Activated CD4-positive, alpha-beta T cell treated with anti-CD3 and anti-CD28 coated beads, Interleukin-2, amount 50 U/mL, for 1 hour (primary cell): ENCODE measurements at places on chromosomes 6 and 20.

GRCh38 chr6:105573556-105573955 is 170.7 kb upstream of the PREP start:
- DNase-seq: no peak

DNA sequence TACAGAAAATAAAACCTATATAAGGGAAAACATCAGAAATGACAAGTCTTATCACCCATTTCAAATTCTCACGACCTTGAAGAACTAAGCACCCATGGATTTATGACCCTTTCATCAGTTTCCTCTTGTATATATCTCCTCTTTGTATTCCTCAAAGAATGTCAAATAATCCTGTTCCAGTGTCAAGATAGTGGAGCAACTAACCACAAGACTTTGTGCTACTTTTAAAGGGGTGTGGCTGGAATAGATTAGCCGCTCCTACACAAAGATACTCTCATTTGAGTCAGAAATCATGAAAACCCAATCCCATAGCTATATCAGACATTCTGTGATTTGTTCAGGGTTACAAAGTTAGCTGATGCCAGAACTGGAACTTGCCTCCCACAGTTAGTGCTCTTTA is 6.6 kb downstream of the REPS1 start:
- DNase-seq: no peak

- no peak for DNase-seq
Measured at GRCh38 chr6:53828215-53828614, 33.4 kb downstream of the LRRC1 start.

GRCh38 chr6:23272536-23272935 is 703.2 kb downstream of the HDGFL1 start:
- DNase-seq: no peak

GRCh38 chr20:50536333-50536732 is 26.1 kb downstream of the PTPN1 start:
- no peak for DNase-seq

- no peak for DNase-seq
Measured at GRCh38 chr6:108989700-108990099, 104.9 kb downstream of the SESN1 start.

- no peak for DNase-seq
Measured at GRCh38 chr6:25794784-25795183, 37.1 kb downstream of the SLC17A1 start.

- no peak for DNase-seq
Measured at GRCh38 chr6:46378882-46379416, 112.3 kb downstream of the RCAN2 start.

- DNase-seq: no peak
Measured at GRCh38 chr6:42959917-42960242, 674 bp upstream of the GNMT start.

- no peak for DNase-seq
Measured at GRCh38 chr6:44074813-44075646, 52.2 kb downstream of the MRPL14 start.

- DNase-seq: no peak
Measured at GRCh38 chr6:142698751-142699150, 246.2 kb downstream of the HIVEP2 start.

DNA sequence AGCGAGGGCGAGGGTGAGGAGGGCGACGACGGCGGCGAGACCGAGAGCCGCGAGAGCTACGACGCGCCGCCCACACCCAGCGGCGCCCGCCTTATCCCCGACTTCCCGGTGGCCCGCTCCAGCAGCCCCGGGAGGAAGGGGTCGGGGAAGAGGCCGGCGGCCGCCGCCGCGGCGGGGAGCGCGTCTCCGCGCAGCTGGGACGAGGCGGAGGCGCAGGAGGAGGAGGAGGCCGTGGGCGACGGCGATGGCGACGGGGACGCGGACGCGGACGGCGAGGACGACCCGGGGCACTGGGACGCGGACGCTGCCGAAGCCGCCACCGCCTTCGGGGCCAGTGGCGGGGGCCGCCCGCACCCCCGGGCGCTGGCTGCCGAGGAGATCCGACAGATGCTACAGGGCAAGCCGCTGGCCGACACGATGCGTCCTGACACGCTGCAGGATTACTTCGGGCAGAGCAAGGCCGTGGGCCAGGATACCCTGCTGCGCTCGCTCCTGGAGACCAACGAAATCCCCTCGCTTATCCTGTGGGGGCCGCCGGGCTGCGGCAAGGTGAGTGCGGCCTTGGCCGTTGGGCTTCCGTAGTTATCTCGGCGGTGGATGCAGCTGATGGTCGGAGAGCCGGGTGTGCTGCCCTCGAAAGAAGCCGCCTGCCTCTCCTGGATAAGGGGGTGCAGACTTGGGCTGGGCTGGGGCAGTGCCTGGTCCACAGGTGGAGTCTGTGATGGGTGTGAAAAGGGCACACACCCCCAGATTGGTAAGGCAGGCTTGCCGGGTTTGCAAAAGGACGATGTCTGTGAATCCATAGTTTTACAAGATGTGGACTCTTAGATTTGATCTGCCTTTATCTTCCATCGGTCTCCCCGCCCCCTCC is 938 bp downstream of the WRNIP1 start:
- DNase-seq: no peak

DNA sequence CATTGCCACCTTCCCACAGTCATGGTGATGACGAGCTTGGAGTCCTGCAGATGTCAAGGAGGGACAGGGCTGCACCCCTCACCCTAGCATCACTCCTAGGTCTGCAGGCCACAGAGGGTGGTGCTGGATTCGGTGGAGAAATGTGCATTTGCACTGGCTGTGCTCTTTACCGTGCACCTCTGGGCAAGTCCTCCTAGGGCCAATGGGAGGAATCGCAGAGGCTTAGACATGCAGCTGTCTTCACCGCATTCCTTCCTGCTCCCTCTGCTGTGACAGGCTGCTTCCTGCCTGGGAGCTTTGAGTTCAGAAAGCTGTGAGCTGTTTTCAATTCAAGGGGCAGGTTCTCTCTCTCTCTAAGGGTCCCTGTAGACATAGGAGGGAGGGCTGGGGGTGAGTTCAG is 85.1 kb downstream of the EDN3 start:
- DNase-seq: no peak

DNA sequence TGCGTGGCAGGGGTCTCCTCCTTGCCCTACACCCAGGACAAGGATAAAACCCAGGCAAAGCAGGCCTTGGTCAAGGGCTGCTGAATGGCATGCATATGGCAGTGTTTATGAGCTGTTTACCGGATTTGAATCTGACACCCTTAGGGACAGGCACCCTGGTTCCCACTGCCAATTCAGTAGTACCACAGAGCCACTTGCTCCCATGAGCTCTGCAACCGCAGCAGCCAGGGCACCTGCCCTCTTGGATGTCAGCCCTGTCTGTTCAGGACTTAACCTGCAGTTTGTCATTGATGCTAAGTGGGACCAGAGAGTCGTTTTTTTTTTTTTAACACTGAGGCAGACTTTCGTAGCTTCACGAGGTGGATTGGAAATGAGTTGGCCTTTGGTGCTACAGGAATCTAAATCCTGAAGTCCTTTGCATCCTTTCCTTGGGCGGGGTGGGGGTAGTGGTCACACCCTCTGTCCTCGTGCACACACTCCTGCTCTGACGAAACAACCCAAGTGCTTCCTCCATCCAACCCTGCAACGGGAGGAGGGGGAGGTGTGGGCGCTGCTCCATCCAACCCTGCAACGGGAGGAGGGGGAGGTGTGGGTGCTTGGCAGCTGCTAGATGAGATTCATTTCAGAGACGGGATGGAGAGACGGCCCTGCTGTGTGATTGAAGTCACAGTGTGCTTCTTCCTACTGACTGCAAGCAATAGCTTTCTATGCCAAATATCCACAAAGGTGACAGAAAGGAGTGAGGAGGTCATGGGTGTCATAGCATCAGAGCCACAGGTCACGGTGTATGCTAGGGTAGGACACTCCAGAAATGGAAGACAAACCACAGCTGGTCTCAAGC is 166.5 kb downstream of the SMOC2 start:
- no peak for DNase-seq

DNA sequence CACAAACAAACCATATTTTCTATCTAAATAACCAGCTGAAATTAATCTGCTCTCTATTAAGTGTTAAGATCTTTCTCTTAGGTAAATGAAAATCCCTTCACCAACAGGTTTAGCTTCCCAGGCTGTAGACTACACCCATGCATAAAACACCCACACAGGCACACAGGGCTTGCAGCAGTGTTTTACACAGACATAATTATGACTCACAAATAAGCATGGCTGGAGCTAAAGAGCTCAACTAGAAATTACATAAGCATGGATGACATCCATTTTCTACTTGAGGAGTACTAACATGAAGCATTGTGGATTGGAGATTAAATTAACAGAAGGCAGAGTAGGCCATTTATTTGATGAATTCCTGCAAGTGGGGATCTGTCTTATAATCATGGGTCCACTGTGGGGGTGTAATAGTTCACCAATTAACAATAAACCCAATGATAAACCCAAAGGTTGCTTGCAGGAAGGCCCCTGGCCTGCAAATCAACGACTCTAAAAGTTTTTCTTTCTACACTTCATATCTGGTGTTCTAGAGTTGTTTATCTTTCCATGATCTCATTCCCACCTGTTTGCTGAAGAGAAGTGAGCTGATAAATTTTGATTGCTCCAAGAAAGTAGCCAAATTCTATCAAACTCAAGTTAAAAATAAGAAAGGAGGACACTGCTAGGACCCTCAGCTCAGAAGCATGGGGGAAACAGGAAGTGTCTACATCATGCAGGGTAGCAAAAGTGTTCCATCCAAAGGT is 33.8 kb upstream of the E2F3 start:
- no peak for DNase-seq

- DNase-seq: no peak
Measured at GRCh38 chr6:26431258-26432172, 8.8 kb upstream of the BTN3A3 start.

GRCh38 chr20:40080041-40080652 is 608.9 kb downstream of the MAFB start:
- DNase-seq: no peak
